ENCODE measurements at places on chromosomes 5 and 9. TPM values are rescaled to one million over a fixed set of nuclear protein-coding genes. Genes with fewer than 3 reads are reported as not detected.

Gene SLC34A3
- not detected for total RNA-seq

Gene ANKDD1B
- not detected for total RNA-seq

Gene CDX1
- total RNA-seq = 0.18 TPM

Gene TLN1
- 337 TPM for total RNA-seq

Gene FAM78A
- under 0.01 TPM for total RNA-seq
